ENCODE measurements at places on chromosomes 1 and 21.
A peak's percentile ranks its signal among the peaks of the same experiment; 100 is the strongest.

GRCh38 chr1:228530086-228530758, 43.0 kb downstream of the RNF187 start:
- no peak for DNase-seq

DNA sequence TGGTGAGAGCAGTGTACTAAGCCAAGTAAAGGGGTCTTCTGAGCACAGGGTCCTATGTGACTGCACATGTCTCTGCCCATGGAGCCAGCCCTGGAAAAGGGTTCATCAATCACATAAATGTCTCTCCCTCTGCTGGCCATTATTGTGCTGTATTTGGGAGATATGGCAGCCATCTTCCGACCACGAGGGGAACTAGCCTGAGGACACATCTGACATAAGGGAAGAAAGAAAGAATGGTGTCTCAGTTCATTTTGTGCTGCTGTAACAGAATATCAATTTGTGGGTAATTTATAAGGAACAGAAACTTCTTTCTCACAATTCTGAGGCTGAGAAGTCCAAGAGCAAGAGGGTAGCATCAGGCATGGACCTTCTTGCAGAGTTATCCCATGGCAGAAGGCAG, 55.1 kb upstream of the GJA5 start:
- DNase-seq, result no peak

- DNase-seq, result no peak
These were observed 1.8 kb upstream of the NPPB start for GRCh38 chr1:11860587-11860986.

GRCh38 chr1:162235241-162235800, 141.3 kb downstream of the SPATA46 start:
- DNase-seq, result no peak

- DNase-seq, result no peak
These were observed 70.6 kb upstream of the PUM1 start for GRCh38 chr1:31135973-31136600.

GRCh38 chr21:18899261-18899660, 495.7 kb upstream of the TMPRSS15 start:
- no peak for DNase-seq

DNA sequence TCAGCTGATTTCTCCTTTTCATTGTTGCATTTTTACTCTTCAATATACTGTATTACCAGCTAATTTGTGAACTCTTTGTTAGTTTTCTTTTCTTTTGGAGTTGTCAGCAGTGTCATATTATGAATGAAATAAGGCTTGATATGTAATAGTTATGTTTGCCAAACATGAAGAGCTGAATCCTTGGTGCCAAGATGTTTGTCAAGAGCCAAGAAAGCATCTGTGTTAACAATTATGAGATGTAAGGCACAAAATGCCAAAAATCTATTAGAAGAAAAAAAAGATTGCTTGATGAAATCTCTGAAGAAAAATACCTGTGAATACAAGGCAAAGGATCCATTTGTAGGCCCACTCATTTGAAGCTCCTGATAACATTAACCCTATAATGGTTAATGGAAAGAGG, 48.4 kb upstream of the RNPC3 start:
- DNase-seq, result no peak

GRCh38 chr1:195979646-195980045, 628.6 kb downstream of the KCNT2 start:
- DNase-seq, result no peak

DNA sequence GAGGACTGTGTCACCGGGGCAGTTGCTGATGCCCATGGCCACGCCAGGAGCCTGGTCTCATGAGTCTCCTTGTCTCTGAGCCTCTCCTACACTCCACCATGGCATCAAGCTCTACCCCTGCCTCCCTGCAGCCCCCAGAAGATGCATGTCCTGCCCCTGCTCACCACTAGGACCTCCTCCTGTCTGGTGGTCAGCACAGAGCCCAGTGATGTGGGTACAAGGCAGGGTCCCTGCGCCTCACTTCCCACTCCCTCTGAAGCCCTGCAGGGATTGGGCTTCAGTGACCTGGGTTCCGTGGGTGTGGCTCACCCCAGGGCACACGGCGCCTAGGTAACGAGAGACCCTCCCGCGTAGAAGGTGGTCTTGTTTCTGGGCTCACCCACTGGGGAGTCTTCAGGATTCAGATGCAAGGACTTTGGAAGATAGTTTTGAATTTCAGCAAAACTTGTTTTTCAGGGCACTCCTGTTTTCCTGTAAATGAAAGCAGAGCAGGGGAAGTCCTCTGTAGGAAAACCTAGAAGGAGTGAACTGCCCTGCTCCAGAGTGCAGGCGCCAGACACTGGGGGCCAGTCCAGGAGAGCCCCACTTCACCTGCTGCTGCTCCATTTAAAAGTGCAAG, 2.8 kb downstream of the COL18A1 start:
- DNase-seq, result no peak

- peak; percentile 57 for DNase-seq
These were observed 54.8 kb upstream of the SYNC start for GRCh38 chr1:32757213-32757895.

DNA sequence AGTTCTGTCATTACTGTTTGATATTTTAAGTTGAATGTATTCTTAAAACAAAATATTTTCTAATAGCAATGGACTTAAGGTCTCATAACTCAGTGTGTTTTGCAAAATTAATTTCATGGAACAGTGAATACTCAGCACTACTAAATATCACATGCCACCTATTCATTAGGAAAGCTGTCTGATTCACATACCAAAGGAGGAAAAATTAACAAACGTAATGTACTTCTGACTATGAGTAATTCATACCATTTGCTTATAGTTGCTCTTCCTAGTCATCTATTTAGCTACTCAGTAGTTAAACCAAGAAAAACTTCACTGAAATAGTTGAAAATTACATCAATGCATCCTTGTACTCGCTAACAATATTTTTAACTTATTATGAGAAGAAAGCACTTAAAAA, 35.2 kb downstream of the TP53BP2 start:
- no peak for DNase-seq

DNA sequence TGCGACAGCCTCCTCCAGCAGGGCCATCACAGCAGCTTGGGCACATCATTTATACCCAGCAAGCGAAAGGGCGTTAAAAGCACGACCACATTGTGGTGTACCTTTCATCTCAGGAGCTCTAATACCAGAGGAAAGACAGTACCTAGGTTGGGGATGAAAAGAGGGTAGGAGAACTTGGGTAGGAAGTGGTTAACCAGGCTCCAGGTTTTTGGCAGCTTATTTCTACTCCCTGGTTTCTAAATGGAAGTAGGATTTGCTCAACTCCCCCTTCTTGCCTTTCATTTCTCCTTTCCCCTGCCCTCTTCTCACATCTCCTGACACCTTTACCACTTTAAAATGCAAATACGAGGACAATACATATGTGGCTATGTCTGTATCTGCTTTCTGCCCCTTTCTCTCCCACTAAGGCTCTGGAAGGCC, 30.2 kb downstream of the FAM177B start:
- DNase-seq, result no peak

- DNase-seq, result no peak
These were observed 30.2 kb downstream of the SLC22A15 start for GRCh38 chr1:116006486-116006964.

DNA sequence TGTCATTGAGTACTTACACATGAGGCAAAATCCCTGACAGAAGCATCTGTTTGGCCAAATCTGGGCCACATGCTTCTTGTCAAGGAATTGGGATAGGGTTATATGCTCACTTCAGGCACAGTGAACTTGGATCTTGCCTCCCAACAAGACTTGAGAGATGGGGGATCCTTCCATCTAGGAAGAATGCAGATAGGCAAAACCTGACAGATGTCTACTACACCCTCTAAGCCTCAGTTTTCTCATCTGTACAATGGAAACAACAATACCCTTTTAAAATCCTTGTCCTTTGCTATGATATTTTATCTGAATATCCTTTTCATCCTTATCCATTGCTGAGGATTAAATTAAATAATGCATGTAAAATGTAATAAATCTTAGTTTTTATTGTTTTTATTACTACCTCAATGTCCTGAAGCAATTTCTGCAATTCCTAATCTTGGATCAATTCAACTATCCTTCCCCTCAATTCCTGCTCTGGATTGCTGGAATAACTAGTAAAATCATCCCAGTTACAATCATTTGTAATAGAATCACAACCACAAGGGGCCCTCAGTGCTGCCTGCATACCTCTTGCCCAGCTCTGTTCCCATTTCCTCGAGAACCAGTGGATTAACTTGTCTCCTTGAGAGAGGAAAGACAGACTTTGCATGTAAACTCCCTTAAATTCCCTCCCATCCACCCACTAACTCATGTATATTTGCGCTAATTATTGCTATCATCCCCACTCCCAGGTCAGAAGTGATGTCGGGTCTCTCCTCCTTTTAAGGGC, 8.1 kb upstream of the XPR1 start:
- DNase-seq, result no peak

DNA sequence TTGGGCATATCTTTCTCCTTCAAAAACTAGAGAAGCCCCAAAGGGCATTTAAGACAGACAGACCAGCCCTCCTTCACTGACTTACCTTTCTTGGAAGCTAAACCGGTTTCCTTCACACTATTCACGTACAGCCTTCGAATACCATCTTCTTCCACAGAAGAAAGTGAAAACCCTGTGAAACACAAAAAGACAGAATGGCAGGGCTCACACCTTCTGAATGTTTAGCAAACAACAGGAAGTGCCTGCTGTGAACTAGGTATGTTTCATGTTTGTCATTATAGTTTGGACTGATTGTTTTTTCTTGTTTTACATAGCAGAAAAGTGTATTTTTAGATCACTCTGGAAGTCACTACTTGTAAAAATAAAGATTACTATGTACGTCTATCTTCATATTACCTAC, 148.6 kb upstream of the KRTAP19-8 start:
- no peak for DNase-seq

GRCh38 chr21:43971201-43971991, 40.7 kb upstream of the TRAPPC10 start:
- no peak for DNase-seq

DNA sequence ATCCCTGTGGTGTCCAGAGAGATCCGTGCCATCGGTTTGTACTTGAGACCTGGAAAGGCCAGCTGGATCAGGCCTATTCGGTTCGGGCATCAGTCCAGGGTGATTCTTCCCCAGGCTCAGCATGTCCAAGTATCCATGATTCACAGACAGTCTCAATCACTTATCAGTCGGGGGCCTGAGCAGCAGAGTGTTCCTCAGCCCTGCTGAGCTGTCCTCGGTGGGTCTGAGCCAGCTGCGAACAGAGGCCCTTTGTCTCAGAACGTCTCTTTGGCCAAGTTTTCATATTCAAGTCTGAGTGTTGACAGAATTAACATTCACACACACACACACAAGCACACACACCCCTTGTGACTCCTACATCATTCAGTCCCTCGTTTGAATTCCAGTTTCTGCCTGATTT, 33.4 kb upstream of the OSBPL9 start:
- no peak for DNase-seq

- DNase-seq, result no peak
These were observed 13.8 kb downstream of the RNU5D-1 start for GRCh38 chr1:44717156-44717555.

- DNase-seq, result no peak
These were observed 36.6 kb downstream of the RIMKLA start for GRCh38 chr1:42417166-42417565.

GRCh38 chr1:158945061-158945460, 13.7 kb downstream of the PYHIN1 start:
- DNase-seq, result no peak

DNA sequence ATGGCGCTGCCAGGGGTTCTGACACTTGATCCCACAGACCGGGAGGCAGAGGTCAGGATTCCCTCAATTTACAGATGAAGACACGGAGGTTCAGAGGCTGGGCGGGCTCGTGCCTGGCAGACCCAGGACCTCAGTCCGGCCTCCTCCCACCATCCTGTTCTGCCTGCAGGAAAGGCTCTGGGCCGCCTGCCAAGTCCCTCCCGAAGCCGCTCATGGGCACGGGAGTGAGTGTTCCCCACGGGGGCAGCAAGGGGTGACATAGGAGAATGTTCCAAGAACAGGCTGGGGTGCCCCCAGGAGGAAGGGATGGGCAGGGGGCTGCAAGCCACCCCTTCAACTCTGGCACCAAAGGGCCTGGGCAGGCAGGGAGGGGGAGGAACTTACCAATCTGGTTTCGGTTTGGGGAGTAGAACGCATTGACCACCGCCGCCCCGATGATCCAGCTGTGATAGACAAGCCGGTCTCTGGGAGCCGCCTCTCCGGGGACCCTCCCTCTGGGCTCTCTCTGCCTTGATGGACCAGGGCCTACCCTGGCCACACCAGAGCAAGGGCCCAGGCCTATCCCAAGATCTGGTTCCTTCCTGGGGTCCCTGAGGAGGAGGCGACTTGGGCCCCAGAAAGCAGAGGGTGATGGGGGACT, 7.5 kb downstream of the PRXL2B start:
- no peak for DNase-seq

DNA sequence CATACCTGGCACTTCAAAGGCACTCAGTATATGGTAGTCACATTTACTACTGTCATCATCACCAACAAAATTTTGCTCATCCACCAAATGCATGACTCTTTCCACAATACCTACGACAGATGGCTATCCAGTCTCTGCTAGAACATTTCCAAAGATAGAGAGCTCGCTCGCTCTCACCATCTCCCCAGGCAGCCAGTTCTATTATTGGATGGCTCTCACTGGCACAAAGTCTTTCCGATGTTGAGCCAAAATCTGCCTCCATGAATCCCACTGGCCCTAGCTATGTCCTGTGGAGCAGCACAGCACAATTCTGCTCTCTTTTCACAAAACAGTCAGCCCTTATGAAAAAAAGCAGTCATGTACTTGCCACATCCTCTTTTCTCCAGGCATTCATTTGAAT, 102.1 kb downstream of the DAB1 start:
- no peak for DNase-seq

- DNase-seq, result no peak
These were observed 57.2 kb downstream of the AGPAT3 start for GRCh38 chr21:43921979-43922945.

DNA sequence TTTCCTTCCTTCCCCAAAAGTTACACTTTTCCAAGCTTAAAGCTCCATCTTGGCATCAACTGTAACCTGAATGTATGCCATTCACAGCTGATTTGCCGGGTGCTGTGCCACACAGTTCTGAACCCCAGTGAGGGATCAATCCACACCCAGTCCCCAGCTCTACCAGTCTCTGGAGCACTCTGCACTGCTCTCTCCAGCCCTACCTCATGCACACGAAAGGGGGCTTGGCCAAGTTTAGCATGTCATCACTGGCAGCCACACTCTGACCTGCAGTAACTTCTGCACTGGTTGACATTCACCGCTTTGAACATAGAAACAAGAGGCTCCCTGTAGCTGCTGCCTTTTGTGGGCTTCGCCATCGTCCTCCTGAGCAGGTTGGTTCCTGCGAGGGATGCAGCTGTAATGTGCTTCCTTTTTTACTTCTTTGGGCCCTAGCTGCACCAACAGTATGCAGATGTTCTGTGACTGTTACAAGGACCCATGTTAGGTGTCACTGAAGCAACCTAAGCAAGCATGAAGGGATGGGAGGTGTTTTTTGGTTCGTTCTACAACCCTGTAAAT, 135.4 kb upstream of the SLC44A3 start:
- no peak for DNase-seq

DNA sequence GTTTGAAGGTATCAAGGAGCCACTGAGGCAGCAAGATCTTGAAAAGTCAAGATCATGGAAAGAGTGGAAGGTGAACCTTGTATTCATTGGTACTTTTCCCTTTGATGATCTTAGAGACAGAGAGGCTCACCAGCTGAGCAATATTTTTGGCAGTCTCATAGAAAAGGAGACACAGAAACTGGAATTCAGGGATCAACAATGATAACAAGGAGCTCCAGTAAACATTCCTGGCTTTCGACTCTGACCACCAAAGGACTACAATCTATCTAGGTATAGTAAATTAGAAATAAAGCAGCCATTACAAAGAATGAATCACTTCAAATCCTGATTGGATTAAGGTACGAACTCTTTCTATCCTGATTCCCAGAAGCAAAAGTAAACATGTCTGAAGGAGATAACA, 615.4 kb downstream of the KIF26B start:
- no peak for DNase-seq

GRCh38 chr1:245153081-245153551, 1.7 kb upstream of the KIF26B start:
- DNase-seq, result no peak

Measured in hematopoietic multipotent progenitor cell treated with erythropoietin and hydrocortisone succinate and interleukin-3 and kit ligand, for 17 days (in vitro differentiated cells).